ENCODE measurements at places on chromosomes 6 and 20.

DNA sequence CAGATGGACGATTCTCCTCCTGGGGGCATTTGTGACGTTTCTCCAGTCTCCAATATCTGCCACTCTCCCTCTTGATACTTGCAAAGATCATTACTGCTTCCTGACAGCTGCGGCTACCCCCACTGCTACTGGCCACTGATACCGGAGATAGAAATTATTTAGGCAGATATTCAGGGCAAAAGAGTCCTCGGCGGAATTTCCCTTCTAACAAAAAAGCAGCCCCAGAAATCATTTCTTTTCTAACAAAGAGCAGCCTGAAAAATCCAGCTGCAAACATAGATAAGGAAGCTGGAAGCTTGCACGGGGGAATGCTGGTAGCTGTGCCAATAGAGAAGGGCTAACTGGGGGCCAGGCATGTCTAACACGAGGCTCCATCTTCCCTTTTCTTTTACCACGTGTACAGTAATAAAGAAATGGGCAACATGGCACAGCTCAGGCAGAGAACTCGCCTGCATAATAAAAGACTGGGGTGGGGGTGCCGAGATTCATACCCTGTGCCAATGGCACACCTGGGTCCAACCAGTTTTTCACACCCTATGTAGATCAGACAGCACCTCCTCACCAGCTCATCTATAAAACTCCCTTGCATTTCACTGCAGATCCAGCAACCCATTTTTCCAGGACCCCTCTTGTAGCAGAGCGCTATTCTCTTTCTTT lies 6.1 kb downstream of the TP53RK start:
- no peak for DNase-seq

- no peak for DNase-seq
Measured at GRCh38 chr6:74434171-74434570, 738.2 kb downstream of the CD109 start.

DNA sequence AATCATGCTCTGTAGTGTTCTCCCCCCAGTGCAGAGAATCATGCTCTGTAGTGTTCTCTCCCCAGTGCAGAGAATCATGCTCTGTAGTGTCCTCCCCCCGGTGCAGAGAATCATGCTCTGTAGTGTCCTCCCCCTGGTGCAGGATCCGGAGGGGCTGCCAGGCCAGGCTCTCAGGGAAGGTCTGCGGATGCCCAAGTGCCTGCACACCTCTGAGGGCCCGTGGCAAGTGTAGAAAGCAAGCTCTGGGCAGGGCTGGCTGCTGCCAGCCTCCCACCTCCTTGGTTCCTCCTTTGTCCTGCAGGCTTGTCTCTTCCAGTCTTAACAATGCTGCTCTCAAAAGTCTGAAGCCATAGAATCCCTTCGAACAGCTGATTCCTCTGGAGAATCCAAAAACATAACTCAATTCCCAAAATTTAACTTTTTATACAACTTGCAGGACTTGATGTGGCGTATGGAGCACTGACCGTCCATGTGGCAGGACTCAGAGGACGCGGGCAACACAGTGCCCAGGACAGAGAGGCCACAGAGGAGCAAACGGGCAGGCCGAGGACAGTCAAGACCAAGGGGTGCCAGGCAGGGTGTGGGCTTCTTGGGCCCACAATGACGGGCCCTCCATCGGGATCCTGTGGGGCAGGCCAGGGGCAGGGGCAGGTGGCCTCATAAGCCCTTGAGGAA lies 44.6 kb upstream of the BHLHE23 start:
- no peak for DNase-seq

DNA sequence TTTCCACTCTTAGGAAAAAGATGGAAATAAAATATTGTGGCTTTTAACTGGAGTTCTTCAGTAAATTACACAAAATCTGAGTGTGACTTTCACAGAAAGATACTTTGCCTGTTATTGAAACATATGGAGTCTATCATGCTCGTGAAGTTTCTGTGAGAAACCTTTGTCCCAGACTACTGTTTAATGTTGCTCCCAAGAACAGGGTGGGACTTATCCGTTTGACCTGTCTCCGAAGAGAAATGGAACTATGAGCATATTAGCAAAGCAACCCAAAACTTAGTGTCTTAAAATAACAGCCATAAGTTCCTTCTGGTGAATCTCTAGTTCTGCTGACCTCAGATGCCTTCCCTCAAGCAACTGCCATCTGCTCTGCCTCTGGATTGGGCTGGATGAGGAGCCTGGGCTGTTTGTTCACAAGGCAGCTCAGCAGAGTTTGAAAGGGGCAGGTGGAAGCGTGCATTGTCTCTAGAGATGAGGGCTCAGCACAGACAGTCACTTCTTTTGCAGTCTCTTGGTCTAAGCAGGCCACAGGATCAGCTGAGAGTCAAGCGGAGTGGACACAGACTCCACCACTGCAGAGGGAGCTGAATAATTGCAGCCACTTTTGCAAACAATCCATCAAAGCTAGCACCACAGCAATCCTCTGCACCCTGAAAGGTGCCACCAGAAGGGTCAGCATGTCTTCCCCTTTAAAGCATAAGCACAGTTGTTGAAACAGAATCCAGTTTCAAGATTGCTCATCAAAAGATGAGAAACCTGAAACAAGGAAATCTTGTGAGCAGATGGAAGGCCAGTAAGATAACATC lies 52.8 kb downstream of the MYB start:
- no peak for DNase-seq

DNA sequence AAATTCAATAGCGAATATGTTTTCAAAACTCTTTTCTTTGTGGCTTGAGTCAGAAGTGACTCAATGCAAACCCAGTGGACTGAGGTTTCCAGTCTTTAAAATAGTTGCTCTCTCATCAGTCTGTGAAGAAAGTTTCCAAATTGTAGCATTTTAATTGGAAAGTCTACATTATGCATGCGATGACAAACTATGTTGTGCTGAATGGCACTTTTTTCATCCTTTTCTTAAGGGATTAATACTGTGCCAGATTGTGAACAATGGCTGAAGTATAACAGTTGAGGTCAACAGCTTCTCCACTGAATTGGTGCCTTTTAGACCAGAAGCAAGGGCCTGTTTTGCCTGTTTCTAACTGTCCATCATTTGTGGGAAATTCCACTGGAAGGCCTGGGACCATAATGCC lies 377.1 kb downstream of the BTBD9 start:
- DNase-seq, result no peak

- DNase-seq, result no peak
Measured at GRCh38 chr20:10603378-10603777, 70.4 kb downstream of the JAG1 start.

GRCh38 chr6:17584241-17584803 lies 15.8 kb upstream of the FAM8A1 start:
- DNase-seq, result no peak

DNA sequence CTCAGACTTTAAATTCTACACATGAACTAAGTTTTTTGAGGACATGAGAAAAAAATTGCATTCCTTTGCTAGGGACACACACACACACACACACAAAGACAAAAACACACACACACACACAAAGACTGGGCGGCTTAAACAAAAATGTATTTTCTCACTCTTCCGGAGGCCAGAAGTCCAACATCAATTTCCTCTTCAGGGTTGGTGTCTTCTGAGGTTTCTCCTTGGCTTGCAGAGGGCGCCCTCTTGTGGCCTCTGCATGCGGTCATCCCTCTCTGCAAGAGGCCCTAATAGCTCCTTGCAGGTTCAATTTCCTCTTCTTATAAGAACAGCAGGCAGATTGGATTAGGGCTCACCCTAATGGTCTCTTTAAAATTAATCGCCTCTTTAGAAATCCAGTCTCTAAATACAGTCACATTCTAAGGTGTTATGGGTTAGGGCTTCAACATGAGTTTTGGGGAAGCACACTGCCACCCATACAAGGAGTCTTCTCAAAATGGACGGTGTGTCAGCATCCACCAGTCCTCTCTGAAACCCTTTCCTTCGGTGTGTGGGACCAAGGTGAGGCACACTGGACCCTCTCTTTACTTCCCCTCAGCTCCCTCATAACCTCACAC lies 61.4 kb downstream of the GPR6 start:
- peak; percentile 60 for DNase-seq

DNA sequence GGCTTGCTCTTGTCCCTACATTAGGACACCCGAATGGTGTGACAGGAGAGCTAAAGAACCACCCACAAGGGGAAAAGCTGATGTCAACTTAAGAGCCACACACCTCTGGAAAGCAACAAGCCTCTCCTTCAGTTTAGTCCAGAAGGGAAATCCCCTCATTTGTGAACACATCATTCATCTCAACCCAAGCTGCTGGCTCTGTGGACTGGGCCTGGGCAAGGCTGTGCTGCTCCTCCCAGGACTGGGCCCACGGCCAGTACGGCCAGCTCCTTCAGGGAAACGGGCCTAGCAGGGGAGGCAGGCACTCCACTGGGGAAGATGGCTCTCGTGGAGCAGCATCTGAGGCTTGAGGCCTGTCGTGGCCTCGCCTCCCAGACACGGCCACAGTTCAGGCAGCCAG lies 12.8 kb upstream of the SLC4A11 start:
- DNase-seq, result no peak

DNA sequence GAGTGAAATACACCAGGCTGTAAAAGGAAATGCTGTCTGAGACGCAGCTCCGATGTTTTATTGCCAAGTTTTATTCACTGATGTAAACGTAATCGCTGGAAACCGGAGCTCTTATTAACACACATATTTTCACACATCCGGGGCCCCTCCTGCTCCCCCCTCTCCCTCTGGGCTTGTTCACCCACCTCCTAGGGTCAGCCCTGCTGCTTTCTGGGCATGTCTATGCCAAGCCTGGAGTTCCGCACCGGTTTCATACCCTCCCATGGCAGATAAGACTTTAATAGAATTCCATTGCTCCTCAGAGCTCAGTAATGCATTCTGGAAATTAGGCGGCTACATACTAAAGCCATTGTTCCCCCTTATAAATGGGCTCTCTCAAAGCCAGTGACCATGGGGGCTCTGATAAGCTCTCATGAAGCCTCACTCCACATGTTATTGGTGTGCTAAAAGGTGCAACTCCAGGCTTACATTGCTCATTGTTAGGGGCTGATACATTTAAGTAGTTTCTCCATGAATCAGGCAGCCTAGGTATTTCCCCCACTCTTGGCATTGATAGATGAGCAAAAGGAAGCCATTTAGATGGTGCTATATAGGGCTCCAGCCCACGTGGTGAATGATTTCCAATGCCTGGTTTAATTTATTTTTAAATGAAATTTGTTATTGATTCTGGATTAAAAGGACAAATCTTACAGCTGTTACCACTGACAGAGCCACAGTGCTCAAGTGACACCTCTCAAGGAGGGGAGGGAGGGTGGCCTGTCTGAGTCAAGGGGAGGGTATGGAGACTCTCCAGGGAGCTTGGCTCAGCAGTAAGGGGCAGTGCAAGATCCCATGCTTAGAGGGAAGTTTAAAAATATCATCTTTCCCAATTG lies 4.5 kb upstream of the VSTM2L start:
- DNase-seq, result no peak

GRCh38 chr6:89434954-89435353 lies 2.0 kb downstream of the ANKRD6 start:
- no peak for DNase-seq

DNA sequence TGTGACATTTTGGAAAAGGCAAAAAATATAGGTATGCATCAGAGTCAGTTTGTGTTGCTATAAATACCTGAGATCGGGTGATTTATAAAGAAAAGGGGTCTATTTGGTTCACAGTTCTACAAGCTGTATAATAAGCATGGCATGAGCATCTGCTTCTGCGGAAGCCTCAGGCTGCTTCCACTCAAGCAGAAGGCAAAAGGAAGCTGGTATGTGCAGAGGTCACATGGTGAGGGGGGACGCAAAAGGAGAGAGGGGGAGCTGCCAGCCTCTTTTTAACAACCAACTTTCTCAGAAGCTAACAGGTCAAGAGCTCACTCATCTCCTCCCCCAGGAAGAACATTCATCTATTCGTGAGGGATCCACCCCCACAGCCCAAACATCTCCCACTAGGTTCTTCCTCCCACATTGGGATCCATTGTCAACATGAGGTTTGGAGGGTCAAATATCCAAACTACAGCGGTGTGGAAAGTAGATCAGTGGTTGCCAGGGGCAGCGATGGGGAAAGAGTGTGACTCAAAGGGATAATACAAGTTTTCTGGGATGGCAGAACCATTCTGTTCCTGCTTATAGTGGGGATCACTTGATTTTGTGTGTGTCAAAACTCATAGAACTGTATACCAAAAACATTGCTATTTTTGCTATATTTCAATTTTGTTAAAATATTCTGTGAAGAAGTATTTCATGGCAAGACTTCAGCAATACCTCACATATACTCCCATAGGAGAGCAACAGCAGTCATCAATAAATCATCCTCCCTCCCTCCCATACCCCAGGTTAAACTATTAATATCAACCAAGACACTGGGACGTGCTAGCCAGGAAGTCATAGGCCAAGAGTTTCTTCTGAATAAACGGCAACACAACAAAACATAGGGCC lies 9.9 kb upstream of the FAM50B start:
- no peak for DNase-seq

DNA sequence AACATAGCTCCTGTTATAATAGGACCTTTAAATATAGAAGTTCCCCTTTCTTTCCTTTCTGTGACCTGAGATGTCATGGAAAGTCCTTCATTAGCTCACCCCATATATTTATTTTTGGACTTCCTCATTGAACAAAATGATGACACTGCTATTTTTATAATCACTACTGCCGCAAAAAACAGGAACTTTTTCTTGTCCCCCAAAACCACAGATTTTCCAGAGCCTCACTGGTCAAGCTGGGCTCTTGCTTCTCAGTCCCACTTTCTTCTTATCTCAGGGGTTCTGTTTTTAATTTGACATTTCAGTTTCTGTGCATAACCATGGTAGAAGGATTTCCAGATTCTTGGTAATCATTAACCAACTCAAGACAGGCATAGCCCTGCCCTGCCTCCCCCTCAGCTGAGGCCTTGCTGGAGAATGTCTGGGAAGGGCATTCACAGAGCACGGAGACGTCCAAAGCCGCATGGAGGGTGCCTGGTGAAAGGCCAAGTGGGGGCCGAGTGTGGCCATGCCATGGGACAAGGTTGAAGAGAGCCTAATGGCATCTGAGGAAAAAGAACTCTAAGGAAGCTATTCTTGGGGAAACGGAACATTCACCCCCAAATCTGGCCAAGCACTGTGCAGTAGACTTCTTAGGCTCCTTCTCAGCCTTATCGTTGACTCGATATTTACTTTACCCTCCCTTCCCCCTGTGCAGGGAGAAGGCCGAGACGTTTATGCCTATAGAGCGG lies 73.7 kb downstream of the EDN1 start:
- DNase-seq, result no peak

- peak; percentile 3 for DNase-seq
Measured at GRCh38 chr6:150263765-150264404, 104.9 kb upstream of the IYD start.

DNA sequence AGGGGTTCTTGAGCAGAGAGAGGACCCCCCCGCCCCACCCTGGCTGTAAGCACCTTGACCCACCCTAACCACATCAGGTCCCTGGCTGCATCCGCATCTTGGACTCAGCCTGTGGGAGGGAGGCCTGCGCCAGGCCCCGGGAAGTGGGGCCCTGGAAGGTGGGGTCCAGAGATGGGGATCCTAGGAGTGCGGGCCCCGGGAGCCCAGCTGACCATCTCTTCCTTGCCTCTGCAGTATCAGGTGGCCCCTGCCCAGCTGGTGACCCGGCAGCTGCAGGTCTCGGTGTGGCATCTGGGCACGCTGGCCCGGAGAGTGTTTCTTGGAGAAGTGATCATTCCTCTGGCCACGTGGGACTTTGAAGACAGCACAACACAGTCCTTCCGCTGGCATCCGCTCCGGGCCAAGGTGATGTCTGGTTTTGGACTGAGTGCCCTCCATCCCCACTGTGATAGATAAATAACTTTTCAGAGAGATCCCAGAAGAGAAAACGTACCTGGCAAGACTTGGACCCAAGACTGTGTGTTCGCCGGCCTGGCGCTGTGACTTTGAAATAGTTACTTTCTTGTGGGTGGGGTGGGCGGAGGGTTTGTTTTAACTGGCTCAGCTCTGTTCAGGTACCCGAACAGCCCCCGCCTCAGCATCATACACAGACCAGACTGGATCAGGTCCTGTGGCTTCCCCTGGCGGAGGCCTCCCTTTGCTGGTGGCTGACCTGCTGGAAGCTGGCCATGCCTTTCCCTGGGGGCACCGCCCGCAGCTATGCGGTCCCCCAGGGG lies 62.0 kb downstream of the EZR start:
- no peak for DNase-seq
